ENCODE measurements at places on chromosomes 5 and 9.

GRCh38 chr9:97562542-97562941 lies 61.1 kb downstream of the TMOD1 start:
- DNase-seq: no peak

DNA sequence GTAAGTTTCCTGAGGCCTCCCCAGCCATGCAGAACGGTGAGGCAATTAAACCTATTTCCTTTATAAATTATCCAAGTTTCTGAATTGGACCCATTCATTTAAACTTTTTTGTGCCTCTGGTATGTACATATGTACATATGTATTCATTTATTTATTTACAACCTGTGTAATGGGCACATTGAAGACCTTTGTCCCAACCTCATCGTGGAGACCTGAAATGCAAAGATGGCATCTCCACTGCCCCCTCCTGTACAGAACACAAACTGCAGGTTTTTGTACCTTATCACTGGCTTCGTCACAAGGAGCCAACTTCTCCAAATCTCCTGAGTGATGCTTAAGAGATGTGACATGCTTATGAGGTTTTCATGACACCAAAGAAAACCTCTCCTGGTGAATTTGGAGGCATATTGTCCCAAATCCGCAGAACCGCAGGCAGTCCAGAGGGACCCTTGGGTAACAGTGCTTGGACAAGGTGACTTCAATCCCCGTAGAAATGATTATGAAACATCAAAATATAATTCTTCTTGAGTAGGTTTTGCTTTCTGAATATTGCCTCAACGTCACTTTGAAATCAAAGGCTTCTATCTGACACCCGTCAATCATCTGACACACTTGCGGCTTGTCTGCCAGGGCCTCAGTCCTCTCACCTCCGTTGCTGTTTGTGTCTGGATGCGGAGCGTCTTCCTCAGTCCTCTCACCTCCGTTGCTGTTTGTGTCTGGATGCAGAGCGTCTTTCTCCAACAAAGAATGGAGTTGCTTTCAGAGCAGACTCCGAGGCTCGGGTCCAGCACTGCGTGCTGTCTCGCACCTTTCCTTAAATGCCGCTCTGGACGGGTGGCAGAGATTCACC lies 135.0 kb upstream of the IRX4 start:
- no peak for DNase-seq

- DNase-seq: no peak
Observed at GRCh38 chr9:89328064-89328463, 9.8 kb downstream of the SECISBP2 start.

GRCh38 chr5:137599457-137599856 lies 100.3 kb upstream of the SPOCK1 start:
- no peak for DNase-seq

Measured in right renal pelvis (tissue), 4 donors.